ENCODE measurements at places on chromosomes 5 and 9.

GRCh38 chr9:93419023-93419422, 32.5 kb upstream of the FAM120A start:
- DNase-seq = no peak

GRCh38 chr5:32309761-32310160, 3.0 kb downstream of the MTMR12 start:
- DNase-seq = no peak

DNA sequence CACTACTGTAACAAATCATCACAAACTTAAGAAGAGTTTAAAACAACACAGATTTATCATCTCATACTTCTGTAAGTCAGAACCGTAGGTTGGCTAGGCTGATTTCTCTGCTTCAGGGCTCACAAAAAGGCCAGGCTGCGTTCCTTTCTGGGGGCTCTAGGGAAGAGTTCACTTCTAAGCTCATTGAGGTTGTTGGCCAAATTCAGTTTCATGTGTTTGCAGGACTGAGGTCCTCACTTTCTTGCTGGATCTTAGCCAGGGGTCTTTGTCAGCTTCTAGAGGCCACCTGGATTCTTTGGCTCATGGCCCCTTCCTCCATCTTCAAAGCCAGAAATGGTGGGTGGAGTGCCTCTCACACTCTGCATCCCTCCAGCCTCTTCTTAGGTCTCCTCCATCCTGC, 76.0 kb downstream of the ACTBL2 start:
- no peak for DNase-seq

DNA sequence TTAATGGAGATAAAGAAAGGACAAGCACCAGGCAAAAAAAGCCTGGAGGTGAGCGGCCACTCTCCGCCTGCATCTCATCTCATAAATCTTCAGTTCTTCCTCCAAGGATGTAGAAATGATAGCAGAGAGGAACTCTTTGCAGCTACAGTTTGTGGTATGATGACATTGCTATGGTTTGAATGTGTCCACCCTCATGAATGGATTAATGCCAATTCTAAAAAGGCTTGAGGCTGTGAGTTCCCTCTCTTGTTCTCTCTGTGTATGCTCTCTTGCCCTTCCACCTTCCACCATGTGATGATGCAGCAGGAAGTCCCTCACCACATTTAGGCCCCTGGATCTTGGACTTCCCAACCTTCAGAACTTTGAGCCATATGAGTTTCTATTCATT, 126.4 kb downstream of the SPOCK1 start:
- peak; percentile 41 for DNase-seq

GRCh38 chr5:55935371-55935770, 59.4 kb downstream of the IL6ST start:
- DNase-seq = no peak

DNA sequence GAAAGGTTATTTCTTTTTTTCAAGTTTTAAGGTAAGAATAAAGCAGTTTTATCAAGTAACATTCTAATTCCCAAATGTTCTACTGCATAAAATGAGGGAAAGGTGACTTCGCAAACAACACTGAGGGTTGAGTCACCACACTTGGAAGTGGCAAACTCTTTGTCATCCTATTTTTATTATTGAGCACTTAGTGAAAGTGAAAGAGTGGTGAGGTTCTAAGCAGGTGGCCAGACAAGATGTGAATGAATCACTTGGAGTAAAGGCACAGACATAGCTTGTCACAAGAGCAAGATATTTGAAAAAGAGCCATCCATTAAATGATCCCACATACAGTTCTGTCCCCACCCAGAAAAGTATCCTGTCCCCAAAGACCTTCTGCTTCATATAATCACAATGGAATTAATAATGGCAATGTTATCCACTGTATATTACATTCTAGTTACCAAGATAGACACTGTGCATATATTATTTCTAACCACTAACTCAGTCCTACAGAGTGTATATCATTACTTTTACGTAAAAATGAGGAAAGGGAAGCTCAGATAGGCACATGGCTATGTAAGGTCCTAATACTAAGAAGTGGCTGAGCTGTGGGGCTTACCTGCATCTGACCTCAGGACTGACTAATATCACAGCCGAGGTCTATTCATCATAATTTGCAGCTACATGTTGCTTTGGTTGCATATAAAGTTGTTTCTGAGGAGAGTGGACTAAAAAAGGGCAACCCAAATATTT, 730.4 kb upstream of the MEF2C start:
- DNase-seq = no peak

DNA sequence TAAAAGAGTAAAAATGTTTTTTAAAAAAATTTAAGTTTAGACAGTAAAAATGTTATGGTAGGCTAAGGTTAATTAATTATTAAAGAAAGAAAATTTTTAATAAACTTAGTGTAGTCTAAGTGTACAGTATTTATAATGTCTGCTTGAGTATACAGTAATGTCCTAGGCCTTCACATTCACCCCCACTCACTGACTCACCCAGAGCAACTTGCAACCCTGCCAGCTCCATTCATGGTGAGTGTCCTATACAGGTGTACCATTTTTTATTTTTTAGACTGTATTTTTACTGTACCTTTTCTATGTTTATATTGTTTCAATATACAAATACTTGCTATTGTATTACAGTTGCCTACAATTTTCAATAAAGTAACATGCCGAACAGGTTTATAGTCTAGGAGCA, 234.1 kb downstream of the AUH start:
- DNase-seq = peak; percentile 67

GRCh38 chr9:35748242-35748857, 678 bp downstream of the GBA2 start:
- peak; percentile 36 for DNase-seq

DNA sequence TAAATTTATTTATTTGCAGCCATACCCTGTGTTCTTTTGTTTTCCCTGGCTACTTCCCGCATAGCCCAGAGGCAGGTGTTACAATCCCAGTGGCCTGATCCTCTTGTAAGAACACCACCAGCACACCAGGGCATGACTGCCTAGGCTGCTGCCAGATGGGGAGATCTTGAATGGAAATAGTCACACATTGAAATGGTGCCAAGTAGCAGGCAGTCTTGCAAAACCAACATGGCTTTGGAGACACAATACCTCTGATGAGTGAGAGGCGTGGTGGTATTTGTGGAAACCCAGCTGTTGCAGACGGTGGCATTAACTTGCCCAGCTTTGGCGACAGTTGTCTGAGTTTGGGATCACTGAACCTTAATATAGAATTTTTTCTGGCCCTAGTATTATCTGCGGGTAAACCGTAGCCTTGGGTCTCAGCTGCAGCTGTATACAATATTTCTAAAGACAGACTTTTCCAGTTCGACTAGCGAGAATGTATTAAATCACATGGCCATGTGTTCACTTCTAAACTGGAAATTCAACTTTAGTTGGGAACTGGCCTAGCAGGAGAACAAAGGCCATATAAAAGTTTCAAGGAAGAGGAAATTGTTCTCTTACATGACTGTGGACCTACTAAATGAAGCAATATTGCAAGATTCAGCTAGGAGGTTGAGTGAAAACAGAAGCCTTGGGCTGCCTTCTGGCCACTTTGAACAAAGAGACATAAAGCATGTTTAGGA, 277.0 kb downstream of the SMARCA2 start:
- DNase-seq = peak; percentile 22

DNA sequence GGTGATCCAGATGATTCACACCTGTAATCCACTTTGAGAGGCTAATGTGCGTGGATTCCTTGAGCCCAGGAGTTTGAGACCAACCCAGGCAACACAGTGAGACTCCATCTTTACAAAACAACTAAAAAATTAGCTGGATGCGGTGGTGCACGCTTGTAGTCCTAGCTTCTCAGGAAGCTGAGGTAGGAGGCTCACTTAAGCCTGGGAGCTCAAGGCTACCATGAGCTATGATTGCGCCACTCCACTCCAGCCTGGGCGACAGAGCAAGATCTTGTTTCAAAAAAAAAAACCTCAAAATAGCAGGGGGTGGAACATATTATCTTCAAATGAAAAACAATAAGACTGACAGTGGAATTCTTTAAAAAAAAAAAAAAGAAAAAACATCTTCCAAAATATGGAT, 59.0 kb downstream of the PCDHGC5 start:
- DNase-seq = no peak

- peak; percentile 75 for DNase-seq
These were observed 57.4 kb downstream of the LHFPL2 start for GRCh38 chr5:78591138-78591612.

DNA sequence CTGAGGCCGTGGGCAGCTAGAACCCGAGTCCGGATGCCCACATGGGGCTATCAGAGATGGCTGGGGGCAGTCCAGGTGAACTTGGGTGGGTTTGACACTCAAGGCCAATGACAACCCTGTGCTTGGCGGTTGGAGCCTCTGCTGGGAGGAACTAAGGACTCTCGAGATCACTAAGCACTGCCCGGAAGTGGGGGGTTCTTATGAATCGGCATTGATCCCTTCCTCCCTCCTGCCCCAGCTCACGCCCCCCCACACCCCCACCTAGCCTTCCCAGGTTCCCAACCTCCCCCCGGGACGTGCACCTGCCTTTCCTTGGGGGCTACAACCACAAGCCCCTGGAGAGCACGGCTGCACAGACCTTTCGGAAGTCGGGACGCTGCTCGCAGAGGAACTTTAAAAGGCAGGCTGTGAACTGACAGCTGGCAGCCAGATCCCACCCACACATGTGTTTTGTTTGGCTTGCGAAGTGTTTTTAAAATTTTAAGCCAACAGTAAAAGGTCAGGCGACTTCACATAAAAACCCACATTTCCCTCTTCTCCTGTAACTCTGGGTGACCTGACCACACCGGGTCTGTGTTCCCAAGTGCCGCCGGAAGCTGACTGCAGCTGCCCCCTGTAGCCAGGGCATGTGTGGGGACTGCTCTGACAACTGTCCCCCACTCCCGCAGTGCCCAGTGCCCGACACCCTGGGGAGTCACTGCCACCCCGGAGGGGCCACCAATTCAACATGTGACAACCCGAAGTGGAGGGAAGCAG, 5.1 kb upstream of the RALGDS start:
- peak; percentile 77 for DNase-seq

DNA sequence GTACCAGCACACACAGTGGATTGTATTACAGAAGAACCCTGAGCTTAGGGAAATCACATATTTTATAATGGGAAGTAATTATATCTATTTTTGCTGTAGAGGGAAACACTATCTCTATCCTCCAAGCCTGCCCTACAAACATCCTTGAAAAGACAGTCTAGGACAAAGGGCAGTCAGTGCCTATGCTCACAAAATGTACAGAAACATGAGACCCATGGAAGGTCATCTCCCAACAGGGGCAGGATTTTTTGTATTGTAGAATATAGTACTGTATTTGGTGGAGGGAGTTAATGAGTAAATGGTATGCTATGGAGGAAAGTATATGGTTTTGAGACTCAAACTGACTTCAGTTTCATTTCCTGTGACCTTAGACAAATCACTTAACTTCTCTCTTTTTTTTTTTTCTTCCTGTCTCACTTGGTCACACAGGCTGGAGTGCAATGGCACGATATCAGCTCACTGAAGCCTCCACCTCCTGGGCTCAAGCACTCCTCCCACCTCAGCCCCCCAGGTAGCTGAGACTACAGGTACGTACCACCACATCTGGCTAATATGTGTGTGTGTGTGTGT, 5.8 kb upstream of the RAB14 start:
- DNase-seq = no peak

- no peak for DNase-seq
These were observed 4.0 kb downstream of the SLC35D2 start for GRCh38 chr9:96379461-96379860.

- DNase-seq = no peak
These were observed 759.4 kb upstream of the C9orf72 start for GRCh38 chr9:28332648-28333047.

DNA sequence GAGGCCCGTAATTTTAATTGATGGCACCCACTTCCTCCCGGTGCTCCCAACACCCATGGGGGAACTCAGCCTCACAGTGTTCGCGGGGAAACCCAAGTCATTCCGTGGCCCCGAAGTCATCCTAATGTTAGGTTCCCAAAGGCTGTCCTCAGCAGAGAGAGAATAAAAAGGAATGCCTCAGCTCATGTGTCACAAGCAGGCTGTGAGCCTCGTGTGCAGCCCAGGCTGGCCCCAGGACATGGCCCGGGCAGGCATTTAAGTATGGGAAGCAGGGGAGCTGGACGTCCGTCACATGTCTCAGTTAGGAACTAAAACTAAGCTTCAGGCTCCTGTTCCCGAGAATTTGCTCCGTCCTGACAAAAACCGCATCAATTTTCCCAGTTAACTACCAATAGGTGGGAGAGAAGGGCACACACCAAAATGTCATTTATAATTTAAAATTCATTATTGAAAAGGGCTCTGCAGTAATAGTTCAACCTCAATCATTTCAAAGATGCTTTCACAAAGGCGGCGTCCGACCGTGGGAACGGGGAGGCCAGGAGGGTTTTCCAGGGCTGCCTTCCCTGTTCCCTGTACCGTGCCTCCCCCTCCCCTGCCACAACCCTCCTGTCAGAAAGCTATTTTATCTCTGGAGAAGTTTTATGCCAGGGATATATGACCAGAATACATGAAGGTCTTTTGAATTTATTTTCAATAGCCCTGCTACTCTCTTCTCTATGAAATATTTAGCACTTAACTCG, 137.3 kb downstream of the FSTL4 start:
- DNase-seq = no peak

DNA sequence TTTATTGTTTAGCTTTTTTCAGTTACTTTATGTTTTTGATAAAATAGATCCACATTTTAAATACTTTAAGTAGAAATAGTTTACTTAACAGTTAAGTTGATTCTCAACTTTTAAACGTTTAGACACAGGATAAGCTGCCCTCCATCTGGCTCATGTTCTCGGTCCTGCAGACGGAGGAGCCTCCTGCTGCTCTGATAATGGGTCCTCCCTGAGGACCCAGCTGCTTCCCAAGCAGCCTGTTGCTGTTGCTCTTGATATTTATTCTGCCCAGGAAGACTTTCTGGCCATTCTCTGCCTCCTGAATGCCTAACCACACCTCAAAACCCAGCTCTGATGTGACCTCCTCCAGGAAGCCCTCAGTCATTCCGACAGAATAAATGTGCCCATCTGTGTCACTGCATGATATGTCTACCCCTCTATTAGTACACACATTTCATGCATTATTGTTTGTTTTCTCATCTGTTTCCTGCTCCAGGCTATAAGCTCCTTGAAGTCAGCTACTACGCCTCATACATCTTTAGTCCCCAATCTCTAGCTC, 267.2 kb upstream of the MSX2 start:
- DNase-seq = no peak

DNA sequence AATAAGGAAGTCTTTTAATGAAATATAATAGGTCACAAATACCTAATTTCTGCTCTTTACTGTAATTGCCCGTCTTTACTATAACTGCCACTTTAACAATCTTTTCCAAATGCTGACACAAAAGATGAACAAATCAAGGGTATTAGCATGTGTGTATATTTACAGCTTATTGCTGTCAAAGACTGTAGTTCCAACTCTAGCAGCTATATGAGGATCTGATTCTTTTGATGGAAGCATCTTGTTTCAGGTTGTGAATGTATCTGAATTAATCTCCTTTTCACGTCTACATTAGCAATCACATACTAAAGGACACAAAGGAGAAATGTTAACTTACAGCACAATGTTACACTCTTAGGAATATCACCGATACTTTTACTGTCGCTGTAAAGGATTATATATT, 27.9 kb downstream of the RFX3 start:
- no peak for DNase-seq

Measured in foreskin fibroblast (primary cell).